ENCODE measurements at places on chromosomes 7 and 10.

DNA sequence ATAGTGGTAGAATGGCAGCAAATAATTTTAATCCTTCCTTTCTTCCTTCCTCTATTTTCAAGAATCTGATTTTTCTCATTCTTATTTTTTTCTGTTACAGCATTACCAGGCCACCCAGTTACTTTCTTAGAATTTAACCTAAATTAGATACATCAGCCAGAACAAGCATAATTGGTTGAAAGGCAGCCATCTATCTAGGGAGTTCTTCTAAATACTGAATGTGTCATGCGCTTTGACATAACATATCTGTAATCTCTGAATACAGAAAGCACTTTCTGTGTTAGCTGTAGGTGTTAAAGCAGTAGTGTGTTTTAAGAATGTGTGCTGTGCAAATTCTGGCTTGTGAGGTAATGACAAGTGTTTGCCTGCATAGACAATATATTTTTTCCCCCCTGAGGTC, 97.3 kb downstream of the BTRC start:
- no peak for DNase-seq

- DNase-seq: no peak
Measured at GRCh38 chr7:151470711-151471110, 30.8 kb upstream of the CRYGN start.

DNA sequence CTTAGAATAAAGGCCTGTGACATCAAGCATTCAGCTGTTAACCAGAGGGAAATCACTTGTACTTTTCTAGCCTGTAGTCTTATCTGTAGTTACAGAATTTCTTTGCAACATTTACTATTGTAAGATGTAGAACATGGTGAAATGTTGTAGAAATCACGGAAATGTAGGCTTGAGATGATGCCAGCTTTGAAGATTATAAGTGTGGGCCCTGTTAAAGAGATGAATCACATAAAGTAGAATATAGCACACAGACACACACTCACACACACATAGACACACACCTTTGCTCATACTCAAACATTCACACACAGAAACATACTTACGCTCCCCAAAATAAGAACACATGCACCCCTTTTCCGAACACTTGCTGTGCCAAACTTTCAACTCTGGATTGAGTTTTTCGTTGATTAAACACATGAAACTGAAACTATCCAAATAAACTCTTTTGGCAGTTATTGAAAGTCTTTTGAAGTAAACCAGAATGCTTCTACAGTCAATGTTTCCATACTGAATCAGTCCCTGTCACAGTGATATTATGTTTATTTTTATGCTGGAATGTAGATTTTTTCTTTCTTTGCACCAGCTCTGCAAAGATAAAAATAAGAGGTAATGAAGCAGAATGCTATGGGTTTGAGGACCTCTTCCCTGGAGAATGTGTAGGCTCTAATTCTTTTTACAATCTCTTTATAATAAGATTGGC, 230.3 kb upstream of the MEOX2 start:
- no peak for DNase-seq

- no peak for DNase-seq
Measured at GRCh38 chr7:113307147-113307546, 188.8 kb upstream of the SMIM30 start.

- DNase-seq: no peak
Measured at GRCh38 chr7:55970561-55970960, 6.2 kb downstream of the NIPSNAP2 start.

DNA sequence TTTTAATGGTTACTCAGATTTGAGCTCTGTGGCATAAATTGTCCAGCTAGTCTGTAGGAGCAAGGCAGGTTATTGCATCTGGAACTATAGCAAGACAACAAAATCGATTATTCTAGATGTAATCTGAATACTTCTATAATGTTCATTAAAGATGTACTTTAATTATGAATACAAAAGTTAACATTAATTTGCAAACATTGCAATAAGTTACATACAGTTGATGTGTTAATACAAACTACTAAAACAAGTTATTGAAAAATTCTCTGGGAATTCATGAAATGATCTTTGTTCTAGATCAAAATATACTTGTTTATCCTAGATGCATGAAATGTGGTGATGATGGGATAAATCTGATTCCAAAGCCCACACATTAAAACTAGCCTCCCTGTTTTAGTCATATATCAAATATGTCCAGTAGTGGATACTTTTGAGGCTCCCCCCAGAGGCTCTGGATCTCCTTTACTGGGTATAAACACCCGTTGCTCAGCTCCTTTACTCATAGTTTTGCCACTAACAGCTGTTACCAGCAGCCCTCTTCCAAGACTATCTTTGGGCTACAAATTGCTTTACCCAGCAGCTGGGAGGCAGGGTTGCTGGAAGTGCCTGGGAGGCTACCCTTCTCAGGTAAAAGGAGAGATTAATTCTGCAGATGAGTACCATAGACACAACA, 78.1 kb downstream of the ARL4A start:
- DNase-seq: no peak

DNA sequence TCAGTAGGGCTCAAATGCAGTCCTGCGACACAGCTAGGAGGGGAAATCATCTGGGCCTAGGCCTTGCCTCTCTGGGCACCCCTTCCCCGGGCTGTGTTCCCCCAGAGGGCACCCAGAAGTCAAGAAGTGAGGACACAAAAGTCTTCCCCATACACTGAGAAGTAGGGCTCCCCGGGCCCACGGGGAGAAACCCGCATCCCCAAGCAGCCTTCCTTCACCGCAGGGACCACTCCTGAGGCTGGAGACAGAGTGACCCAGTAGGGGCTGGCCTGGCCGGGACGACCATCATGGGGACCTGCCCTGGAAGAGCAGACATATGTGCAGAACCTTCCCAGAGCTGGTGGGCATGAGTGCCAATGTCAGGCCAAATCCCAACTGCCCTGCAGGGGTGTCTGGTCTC, 163.5 kb downstream of the GFRA1 start:
- no peak for DNase-seq

DNA sequence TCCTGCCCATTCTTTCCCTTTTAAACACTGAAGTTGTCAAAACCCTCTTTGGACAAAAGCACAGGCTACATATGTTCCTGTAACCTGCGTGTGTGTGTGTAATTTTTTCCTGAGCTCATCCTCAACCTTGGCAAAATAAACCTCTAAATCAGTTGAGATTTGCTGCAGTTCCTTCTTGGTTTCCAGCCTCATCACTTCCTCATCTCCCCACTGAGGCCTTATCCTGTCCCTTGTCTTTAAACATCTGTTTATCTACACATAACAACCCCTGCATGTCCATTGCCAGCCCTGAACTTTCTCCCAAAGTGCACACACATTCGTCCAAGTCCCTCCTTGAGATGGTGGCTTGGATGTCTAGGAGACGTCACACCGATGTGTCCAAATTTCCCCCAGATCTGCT, 35.5 kb downstream of the LYZL2 start:
- no peak for DNase-seq

DNA sequence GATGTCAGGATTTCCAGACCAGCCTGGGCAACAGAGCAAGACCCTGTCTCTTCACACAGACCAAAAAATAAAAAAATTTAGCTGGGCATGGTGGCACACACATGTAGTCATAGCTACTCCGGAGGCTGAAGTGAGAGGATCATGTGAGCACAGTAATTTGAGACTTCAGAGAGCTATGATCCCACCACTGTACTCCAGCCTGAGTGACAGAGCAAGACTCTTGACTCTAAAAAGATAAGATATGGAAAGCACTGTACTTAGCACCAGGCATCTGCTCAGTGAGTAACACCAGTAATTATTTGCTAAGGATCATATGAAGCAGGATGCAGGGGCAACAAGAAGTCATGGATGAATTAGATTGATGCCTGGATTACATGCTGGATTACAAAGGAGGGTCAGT, 128.8 kb downstream of the CALN1 start:
- DNase-seq: no peak
